HFFc6 (cell line): ENCODE measurements at places on chromosomes 12 and 14.
A peak's percentile ranks its signal among the peaks of the same experiment; 100 is the strongest.

DNA sequence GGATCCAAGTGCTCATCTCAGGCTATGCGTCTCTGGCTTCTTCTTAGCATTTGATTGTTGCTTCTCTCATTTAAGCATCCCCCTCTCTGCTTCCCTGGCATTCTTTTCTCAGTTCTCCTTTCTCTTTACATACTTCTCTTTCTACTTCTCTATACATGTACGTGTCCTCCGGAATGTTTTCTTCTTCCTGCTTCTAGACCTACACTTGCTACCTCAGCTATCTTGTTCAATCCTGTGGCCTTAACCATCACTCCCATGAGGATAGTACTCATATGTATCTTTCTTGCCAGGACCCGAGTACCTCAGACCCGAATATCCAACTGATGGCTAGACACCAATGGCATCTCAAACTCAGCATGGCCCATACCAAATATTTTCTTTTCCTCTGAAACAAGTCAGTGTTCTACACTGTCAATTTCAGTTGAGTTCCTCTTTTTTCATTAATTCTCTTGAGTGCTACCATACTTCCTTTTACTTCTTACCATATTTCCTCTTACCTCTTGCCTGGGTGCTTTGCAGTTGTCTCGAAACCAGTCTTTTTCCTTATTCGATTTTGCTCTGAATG lies 115.1 kb upstream of the SLC38A2 start:
- DNase-seq = no peak

- DNase-seq = no peak
These were observed 84.7 kb downstream of the BMP4 start for GRCh38 chr14:53871951-53872350.

DNA sequence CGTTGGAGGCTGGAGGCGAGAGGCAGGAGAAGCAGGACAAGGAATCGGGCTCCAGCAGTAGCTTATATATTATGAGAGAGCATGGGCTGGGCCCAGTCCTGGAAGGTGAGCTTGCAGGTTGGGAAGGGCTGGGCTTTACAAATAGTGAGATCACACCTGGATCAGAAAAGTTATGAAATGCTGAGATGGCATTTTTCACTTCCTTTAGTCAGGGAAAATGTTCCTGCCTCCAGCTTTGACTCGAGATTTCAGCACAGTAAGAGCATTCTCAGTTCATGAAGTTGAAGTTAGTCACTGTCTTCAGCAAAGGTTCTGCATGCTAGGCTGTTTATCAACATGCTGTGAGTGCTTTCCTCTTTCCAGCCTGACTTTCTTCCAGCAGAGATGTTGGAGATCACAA lies at the start of gene KRT6C:
TSS of gene KRT6C (minus strand) at position 38 of the 400 bp plus-strand sequence. CDS start 68 bp downstream, outside the sequence.
- no peak for DNase-seq

DNA sequence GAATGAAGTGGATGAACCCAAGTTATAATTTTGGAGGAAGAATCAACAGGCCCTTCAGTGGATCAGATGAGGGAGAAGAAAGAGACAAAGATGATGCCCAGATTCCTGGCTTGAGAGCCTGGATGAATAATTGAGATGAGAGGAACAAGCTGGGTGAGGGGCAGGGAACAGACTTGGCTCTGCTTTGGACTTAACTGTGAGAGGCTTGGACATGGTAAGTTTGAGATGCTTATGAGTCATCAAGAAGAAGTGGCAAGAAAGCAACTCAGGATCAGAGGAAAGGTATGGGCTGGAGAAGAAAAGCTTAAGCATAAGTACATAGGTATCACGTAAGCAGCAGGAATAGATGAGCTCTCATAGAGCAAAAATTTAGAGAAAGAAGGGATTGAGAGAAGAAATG lies 55.3 kb downstream of the FIGNL2 start:
- peak; percentile 65 for DNase-seq

- no peak for DNase-seq
These were observed 285.1 kb upstream of the NOS1 start for GRCh38 chr12:117646520-117646919.

GRCh38 chr12:6364044-6364374 lies 11.4 kb downstream of the SCNN1A start:
- no peak for DNase-seq

DNA sequence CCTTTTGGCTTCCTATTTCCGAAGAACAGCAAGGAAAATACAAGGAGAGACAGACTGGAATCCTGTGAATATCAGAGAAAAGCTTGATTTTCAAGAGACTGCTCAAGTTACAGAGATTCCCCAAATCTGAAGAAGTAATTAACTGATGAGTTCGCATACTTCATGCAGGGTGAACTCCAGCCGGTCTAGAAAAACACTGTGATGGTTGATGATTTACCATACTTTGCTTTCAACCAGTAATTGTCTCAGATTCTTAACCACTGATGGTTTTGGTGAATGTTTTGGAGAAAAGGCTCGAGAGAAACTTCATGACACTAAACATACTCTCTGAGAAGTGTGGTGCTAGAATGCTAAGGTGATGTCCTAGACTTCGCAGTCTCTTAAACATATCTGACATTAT lies 4.4 kb upstream of the PLXNC1 start:
- DNase-seq = no peak

DNA sequence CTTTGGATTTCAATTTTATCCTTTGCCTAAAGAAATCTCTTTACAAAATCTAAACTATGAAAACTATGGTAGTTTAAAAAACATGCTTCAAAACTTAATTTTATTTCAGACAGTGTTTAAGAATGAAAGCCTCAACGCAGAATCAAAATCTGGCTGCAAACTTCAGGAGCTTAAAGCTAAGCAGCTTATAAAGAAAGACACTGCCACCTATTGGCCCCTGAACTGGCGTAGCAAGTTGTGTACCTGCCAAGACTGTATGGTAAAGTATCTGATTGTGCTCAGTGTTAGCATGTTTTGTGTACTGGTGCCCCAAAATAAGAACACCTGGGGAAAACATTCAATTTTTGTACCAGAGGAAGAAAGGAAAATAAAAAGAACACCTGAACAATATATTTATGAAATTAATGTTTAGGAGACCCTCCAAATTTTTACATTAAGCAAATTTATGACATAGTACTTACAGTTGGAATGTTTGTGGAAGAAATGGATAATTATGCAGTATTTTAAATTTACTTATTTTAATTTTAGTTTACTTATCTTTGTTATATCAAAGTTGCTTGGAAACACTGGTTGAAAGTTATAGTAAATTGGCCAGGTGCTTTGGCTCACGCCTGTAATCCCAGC lies 12.2 kb downstream of the UBR7 start:
- peak; percentile 51 for DNase-seq

- no peak for DNase-seq
These were observed 1127.0 kb downstream of the GALC start for GRCh38 chr14:86865934-86866333.

GRCh38 chr12:46005151-46005797 lies 14.9 kb upstream of the SCAF11 start:
- DNase-seq = no peak

DNA sequence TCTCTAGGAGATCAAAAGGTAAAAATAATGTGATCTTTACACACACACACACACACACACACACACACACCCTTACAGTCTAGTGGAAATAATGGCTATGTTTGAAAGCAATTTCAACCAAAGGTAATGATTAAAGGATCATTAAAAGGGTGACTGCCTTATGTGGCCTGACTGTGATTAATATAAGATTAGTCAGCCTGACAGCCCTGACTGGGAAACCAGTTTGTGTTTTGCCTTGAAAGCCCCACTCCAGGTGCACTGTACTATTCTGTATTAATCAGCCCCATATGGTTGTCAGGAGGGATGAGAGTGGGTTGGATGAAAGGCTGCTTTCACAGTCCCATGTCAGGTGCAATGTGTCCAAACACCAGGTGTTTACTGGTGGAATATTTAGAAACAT lies 10.5 kb downstream of the RASSF9 start:
- DNase-seq = no peak

DNA sequence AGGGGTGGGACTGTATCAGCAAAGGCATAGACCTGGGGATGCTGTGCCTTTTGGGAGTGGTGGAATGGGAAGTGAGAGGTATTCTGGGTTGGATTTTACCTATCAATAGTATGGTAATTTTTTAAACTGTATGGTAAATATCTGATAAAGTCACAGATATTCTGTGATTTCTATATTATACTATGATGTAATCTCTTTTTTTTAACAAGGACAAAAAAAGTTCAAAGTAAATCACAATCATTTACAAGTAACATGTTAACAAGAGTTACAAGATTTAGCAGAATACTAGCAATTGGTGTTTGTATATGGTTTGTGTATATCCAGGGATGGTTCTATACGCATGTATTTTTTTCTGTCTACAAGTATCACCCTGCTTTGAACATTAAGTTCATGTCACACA lies 56.0 kb downstream of the BMAL2 start:
- no peak for DNase-seq

- DNase-seq = peak; percentile 2
These were observed 215.4 kb upstream of the NAV3 start for GRCh38 chr12:77615332-77615731.
